ENCODE measurements at places on chromosomes 7 and 10.
A peak's percentile ranks its signal among the peaks of the same experiment; 100 is the strongest.

- no peak for DNase-seq
Observed at GRCh38 chr7:79244482-79244881, 209.0 kb downstream of the MAGI2 start.

GRCh38 chr10:76779796-76780301 lies 857.8 kb downstream of the KCNMA1 start:
- no peak for DNase-seq

DNA sequence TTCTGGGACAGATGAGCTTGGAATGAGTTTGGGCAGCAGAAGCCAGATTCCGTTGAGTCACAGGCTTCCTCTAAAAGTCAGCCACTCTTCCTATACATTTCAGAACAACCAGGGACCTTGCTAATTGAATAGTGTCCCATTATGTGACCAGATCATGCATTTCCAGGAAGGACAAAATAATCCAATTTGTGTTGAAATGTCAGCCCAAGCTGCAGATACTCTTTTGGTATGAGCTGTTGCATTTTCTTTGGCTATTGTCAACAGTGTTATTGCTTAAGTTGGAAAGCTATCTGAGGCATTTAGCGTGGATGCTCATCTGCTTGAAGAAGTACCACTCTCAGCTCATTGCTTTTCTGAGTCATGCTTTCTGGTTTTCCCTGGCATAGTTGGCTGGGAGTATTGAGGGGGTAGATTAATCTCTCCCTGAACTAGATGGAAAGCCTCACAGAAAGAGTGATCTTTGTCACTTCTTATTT lies 223.7 kb upstream of the HABP2 start:
- no peak for DNase-seq

- no peak for DNase-seq
Observed at GRCh38 chr10:2714597-2714996, 352.8 kb upstream of the PFKP start.

GRCh38 chr7:99112097-99112496 lies 31.8 kb downstream of the SMURF1 start:
- no peak for DNase-seq

- DNase-seq: no peak
Observed at GRCh38 chr10:26367771-26368170, 70.4 kb upstream of the APBB1IP start.

GRCh38 chr7:38481401-38481800 lies 149.8 kb downstream of the AMPH start:
- no peak for DNase-seq

DNA sequence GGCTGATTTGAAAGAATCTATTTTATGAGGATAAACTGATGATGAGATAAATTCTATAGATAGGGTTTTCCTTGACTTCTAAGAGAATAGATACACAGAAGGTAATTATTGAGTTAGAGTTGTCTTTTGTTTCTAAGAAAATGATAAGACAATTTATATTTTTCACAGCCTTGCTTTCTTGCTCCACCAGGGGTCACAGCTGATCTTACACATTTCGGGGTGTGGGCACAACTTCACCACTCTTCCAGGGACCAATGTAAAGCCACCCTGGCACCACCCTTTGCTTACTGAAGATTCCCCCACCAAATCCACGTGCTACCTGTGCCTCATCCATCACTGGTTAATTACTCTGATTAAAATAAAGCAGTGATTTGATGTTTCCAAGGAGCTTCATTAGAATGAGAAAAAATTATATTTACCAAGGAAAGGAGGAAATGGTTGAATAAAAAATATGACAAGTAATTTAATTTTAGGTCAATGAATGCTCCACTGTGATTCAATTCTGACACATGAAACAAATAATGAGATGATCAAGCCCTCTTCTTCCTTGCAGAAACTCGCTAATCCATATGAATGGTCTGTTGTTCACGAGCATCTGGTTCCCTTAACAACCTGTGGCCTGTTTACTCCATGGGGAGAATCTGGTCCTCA lies 177.3 kb upstream of the TNS3 start:
- DNase-seq: no peak

GRCh38 chr10:104612571-104613205 lies 28.4 kb upstream of the SORCS3 start:
- DNase-seq: no peak

DNA sequence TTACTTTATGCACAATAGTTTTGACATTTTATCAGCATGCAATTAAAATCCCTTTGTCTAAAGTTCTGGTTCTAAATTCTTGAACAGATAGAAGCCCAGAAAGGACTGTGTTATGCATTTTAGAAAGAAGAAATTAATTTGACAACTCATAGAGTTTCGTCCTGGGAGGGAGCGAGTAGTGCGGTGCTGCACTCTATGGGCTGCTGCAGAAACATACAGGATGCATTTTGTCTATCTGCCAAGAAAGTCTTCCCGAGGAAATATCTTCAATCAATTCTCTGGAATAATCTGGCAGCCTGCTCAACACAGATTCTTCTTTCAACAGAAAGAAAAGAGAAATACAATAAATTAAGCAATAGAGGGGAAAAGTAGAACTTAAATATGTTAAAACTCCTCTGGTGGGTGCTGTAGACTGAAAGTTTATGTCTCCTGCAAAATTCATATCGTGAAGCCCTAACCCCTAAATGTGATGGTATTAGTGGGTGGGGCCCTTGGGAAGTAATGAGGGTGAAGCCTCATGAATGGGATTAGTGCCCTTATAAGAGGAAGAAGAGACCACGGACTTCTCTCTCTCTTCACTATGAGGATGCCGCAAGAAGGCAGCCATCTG lies 39.0 kb upstream of the IFRD1 start:
- peak; percentile 31 for DNase-seq

GRCh38 chr10:74988832-74989561 lies 122.5 kb upstream of the SAMD8 start:
- no peak for DNase-seq

GRCh38 chr10:86654411-86655172 lies at the start of gene OPN4:
OPN4 (plus strand) TSS chr10:86654547; CDS start chr10:86654784, 237 bp downstream.
- DNase-seq: peak; percentile 26

All from left ventricle myocardium superior (tissue), 1 donor.